Stimulated activated CD4-positive, alpha-beta T cell treated with anti-CD3 and anti-CD28 coated beads, Interleukin-4, amount 100 ng/mL, for 1 hour (primary cell): ENCODE measurements at places on chromosomes 5 and 9.

DNA sequence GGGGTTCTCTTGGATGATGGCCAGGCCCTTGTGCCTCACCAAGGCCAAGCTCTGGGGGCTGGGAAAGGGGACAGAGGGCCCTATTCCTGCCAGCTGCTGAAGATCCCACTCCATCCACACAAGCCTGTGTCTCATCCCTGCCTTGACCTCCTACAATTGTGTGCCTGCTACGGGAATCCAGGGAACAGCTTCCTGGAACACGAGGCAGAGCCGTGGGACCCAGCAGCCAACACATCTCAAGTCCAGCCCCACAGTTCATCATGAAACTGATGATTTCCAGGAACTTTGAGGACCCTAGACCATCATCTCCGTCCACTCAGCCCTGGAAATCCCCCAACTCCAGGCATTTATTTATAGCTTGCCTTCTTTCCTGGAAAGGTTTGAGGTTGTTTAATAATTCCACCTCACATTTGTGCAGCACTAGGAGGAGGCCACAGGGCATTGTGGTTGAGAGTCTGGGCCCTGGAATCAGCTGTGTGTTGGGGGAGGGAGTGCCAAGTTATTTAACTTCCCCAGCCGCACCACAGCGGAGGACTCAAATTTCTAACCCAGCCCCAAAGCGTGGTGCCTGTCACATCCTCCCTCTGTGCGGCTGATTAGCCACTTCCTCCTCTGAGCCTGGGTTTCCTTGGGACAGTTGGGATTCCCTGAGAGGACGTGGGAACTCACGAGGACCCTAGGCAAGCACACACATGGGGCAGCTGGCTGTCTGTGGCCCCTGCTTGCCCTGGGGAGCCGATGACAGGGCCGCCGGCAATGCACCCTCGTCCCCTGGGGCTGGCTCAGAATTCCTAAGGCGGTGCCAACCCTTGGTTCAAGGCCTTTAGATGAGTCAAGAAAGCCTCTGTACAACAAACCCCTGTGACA is 58.2 kb upstream of the GGTA1 start:
- DNase-seq = no peak

DNA sequence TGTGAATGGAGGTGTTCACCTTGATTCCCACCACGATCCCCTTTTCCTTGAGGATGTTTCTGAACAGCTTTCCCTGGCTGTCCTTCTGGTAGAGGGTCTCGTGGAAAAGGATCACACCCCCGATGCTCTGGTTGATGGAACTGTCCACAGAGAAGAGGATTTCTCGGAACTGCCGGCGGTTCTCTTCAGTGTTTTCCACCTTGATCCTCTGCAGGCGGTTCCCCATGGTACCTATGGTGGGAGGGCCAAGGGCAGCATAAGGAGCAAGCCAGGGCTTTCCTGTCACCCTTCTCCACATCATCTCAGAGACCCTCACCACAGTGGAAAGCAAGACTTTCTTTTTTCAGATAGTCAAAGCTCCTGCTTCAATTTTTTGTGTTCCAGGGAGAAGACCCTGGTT is 5.8 kb downstream of the ALDOB start:
- DNase-seq = no peak

DNA sequence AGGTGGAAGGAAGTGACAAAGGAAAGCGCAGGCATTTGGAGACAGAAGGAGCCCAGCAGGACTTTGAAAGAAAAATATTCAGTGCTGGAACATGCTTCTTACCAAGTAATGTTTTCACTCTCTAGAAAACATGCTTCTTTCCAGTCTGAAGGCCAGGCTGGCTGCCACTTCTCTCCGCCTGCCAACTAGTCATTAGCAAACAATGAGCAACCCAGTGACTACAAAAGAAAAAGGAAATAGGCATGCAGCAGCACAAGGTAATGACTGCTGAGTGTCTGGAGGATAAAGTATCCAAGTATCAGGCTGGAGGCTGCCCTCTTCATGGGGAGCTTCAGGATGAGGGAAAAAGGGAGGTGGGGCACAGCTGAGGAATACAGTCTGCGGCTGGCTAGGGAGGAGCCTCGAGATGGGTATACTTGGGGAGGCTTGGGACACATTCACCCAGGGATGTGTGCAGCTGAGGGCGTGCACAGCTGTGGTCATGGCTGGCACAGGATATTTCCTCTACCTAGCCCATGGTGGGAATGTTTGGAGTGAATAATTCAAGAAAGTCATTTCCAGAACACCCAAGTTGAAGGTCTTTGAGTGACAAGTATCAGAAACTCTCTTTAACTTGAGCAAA is 161.5 kb upstream of the KIF2A start:
- no peak for DNase-seq

GRCh38 chr9:105359892-105360291 is 87.9 kb upstream of the FSD1L start:
- DNase-seq = no peak

DNA sequence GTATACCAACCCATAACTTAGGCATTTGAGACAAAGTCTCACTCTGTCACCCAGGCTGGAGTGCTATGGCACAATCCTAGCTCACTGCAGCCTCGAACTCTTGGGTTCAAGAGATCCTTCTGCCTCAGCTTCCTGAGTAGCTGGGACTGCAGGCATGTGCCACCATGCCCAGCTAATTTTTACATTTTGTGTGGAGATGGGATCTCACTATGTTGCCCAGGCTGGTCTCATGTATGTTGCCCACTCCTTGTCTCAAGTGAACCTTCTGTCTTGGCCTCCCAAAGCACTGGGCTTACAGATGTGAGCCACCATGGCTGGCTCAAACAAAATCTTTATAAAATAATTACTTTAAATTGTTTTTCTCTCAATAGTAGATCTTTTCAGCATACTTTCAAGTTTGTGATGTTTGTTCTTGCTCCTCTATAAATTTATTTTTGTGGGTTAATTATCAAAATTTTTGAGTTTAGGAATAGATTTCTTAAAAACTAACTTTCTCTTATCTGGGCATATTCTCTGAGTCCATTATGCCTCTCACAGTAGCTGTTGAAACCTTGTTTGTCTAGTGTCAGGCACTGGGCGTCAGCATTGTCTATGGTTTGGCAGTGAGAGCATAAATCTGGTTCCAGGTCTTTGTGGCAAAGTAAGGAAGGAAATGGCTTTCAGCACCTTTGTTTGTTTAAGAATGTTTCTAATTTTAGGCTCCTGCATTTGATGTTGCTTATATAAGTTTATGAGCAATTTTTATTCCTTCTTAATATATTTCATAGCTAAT is 38.7 kb downstream of the NLN start:
- DNase-seq = peak; percentile 18

DNA sequence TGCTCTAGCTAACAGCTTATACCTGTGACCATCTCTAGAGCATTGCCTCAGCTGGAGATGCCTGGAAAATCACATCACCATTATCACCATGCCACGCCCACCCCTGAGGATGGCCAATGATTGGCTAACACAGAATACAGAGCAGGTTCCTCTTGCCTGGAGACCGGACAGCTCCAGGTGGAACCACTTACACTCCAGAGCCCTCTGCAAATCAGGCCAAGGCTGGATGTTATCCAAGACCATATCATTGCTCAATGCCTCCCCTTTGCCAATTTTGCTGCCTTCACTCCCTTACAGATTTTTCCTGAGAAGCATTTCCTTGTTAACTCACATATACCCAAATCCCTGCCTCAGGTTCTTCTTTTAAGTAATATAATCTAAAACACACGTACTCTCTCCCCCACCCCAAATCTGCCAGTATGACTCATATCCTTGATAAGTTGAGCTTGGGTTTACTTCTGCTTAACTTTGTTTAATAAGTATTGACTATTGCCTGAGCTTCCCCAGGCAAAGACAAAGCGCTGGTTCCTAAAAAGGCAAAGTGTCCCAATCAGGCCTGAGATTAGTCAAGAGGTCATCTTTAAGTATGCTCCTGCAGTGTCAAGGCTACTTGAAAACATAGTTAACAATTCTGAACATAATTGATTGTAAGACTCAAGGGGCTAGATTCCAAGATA is 309.6 kb downstream of the EPB41L4A start:
- DNase-seq = no peak
